ENCODE measurements at places on chromosomes 3 and 15.

DNA sequence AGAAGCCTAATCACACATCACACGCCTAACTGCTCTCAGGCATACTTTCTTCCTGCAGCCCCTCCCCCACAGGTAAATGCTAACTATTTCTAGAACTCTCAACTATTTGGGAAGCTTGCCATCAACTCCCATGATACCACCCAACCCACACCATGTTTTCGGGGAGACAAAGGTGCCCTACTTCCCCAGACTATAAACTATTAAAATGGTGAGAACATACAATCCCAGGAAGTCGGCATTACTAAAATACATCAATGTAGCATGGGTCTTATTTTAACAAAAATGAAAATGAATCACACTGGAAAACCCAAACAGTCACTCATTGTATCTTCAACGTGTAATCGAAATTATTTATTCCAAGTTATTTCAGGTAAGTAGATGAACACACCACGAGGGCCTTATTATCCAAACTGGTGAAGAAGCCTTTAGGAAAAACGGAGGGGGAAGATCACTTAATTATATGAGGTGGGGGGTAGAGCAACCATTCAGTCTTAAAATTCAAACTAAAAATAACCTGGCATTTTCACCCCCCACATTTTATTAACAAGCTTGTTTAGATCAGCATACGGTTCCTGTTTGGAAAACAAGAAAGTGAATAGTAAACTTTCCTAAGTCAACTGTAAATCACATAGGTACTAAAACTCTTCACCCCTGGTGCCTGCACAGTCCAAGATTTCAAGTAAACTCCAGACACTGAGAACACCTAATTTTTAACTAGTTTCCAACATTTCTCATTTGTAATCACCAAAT is 1.9 kb downstream of the TBL1XR1 start:
- no peak for DNase-seq

GRCh38 chr3:63656786-63657185 is 4.3 kb downstream of the SNTN start:
- no peak for DNase-seq

DNA sequence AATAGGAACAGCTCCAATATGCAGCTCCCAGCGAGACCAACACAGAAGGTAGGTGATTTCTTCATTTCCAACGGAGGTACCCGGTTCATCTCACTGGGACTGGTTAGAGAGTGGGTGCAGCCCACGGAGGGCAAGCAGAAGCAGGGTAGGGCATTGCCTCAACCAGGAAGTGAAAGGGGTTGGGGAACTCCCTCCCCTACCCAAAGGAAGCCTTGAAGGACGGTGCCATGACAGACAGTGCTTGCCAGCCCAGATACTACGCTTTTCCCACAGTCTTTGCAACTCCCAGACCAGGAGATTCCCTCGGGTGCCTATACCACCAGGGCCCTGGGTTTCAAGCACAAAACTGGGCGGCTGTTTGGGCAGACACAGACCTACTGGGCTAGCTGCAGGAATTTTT is 576.9 kb upstream of the NECTIN3 start:
- DNase-seq, result no peak

GRCh38 chr15:70435369-70435768 is 328.0 kb downstream of the UACA start:
- DNase-seq, result no peak
